ENCODE measurements at places on chromosomes 3 and 15.

- no peak for DNase-seq
These were observed 3.3 kb downstream of the LIPH start for GRCh38 chr3:185549122-185549521.

DNA sequence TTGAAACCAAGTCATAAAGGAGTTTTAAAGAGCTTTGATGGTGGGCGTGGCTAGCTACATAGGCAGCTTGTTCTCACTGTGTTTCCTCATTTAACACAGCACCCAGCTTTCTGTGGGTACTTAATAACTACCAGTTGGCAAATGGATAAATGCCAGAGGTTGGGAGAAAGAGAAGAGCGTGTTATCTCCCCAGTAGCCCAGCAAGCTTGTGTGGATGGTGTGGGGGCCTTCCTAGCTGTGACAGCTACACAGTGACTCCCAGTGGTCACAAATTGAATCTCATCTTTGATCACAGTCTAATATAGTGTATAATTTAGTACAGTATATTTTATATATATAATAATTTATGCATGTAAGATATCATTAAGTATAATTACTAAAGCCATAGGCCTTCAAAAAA lies 984.1 kb downstream of the EPHA3 start:
- DNase-seq: no peak

- no peak for DNase-seq
These were observed 31.6 kb downstream of the FAM227B start for GRCh38 chr15:49589030-49589429.

DNA sequence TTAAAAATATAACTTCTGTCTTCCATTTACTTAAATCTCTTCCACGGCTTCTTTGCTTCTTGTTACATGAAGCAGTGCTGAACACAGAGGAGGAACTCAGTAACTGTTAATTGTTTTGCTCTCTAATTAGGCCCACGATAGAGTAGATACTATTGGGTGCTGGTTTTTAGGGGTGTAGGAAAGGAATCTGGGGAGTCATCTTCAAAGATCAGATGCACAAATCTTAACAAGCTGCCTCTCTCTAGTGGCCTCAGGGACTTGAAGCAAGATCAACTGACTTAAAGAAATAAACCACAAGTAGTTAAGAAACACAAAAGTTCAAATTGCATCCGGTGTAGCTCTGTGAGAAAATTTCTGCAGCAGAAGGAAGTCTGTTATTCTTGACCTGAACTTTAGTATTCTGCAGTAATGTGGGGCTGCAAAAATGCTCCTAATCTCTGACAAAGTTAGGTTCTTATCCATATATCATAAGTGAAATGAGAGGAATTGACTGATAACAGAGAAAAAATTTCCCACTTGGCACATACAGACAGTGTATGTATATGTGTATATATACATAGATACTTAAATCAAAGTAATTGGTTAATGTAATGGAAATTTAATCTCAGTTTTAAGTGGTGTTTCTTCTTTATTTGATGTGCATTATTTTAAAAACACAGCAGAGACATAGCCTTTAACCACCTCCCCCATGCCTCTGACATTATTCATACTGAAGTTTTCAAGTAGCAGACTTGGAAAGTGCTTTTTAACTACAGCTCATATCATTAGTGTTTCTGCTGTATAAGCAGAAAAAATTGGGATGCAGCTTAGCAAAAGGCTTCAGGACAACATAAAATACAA lies 51.8 kb downstream of the CHST2 start:
- DNase-seq: no peak

DNA sequence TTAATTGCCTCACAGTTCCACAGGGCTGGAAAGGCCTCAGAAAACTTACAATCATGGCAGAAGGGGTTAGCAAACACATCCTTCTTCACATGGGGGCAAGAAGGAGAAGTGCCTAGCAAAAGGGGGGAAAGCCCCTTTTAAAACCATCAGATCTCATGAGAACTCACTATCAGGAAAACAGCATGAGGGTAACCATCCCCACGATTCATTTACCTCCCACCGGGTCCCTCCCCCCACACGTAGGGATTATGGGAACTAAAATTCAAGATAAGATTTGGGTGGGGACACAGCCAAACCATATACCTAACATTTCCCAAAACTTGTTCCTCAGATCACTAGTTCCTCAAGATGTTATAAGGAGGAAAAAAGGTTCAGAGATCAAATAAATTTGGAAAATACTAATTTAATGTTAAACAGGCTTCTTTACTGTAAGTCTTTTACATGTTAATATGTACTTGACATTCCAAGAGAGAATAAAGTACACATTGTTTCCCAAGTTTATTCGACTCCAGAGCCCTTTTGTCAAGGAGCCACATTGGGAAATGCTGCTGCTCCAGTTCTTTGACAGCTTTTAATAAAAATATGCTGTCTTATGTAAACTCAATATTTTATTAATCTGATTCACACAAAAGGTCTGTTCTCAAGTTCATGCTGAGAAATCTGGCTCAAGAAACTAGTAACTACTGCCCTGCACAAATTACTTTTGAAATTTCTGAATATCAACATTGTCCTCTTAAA lies 17.8 kb downstream of the HERC1 start:
- DNase-seq: no peak

DNA sequence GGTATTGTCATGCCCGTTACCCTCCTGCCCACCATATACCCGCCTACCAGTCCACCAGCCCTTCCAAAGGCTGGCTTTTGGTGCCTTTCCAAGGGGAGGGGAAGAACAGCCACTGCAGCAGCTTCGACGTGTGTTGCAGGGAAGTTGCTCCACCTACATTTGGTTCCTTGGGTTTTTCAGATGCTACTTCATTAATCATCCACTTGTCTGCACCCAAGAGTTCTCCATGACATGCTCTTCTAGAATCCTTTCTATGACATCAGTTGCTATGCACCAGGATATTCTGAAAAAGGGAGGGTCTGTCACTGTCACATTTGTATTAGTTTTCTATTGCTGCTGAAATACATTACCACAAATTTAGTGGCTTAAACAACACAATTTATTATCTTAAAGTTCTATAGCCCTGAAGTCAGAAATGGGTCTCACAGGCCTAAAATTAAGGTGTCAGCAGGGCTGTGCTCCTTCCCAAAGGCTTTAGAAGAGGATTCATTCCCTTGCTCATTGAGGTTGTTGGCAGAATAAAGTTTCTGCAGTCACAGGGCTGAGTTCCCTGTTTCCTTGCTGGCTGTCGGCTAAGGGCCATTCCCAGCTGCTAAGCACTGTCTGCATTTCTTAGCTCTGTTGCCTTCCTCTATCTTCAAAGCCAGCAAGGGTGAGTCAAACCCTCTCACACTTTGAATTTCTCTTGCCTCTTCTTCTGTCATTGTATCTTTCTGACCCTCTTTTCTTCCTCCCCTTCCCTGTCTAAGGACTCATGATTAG lies at the start of gene LYZL4:
TSS of gene LYZL4 (minus strand) at position 241 of the 762 bp plus-strand sequence. CDS start 3,359 bp downstream, outside the sequence.
- no peak for DNase-seq

- no peak for DNase-seq
These were observed 103.7 kb upstream of the ATP2B2 start for GRCh38 chr3:10609134-10609533.

- DNase-seq: no peak
These were observed 65.6 kb downstream of the COL6A6 start for GRCh38 chr3:130582457-130583153.

- DNase-seq: no peak
These were observed 321.2 kb upstream of the COL8A1 start for GRCh38 chr3:99317201-99317600.
